ENCODE measurements at places on chromosomes 2 and 18.

DNA sequence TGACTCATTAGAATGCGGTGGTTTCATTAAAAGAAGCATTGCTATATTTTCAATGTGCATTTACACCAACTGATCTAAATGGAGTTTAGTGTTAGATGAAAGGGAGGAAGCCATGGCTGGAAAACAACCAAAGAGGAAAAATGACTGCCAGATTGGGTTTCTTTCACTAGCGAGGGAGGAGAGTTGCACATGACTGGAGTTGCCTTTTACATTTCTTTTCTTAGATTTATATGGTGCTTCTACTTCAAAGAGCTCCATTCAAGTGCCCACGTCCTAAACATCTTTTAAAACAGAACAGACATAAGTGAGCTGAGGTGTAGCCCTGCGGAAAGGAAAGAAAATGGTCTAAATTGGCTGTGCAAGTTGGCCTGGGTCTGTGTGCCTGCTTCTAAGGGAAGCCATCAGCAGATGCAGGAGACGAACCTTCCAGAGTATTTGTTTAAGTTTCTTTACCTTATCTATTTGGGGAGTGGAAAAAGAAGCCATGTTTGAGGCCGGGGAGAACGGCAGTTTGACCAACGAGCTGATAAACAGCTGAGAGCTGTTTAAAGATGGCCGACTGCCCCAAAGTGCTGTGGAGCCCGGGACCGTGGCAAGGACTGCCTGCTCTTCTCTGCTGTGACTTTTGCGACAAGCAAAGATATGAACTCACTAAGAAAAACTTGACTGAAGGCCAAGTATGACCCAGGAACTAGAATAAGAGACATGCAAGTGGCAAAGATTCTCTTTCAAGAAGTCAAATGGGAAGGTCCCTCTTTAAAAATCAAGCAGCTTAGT is 327.0 kb downstream of the ZNF516 start:
- DNase-seq: no peak

- DNase-seq: no peak
These were observed 5.4 kb downstream of the MARCHF4 start for GRCh38 chr2:216366777-216367471.

DNA sequence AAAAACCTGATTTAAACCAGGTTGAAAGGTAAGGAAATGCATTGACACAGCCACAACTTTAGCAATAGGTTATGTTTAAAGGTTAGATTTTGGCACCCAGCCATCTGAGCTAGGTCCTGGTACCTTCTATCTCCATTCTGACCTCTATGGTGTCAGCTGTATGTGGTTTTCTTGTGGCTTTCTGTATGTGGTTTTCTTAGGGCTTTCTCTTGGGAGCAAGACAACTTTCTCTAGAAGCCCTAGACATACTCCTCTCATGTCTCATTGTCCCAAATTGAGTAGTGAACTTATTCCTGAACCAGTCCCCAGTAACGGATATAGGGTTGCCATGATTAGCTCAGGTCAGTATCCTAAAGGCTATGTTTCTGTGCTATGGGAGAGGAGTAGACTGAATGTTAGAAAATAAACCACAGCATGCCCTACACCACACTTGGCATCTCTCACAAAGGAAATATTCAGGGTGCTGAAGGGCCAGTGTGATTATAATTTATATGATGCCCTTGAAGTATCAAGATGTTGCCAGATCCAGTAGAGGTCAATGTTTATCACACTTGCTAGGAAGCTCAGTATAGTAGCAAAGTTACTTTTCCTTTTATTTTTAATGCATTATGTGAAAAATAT is 176.1 kb downstream of the CAPN13 start:
- DNase-seq: no peak

DNA sequence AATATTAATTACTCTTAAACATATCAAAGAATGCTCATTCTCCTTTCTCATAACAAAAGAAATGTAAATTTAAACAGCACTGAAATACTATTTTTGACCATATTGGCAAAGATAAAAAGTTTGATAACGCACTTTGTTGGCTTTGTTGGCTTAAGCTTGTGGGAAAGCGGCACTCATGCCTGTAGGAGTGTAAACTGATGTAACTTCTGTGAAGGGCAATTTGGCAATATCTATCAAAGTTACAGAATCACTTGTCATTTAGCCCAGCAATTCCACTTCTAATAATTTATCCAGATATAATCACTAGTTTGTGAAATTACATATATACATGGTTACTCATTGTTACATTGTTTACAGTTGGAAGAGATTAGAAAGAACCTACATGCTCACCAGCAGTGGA is 311.8 kb upstream of the STON1 start:
- no peak for DNase-seq

DNA sequence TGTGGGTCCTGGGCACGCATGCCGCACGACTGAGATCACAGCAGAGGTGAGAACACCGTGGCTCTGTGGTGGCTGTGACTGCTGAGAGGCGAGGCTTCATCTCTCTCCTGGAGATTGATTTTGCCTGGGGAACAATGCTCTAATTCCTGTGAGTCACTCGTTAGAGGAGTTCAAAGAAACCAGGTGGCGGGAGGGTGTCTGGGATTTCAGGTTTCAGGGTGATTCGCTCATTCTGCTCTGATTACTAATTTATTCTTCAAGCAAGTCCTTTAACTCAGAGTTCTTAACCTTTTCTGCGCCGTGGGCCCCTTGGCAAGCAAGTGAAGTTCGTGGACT is 56.3 kb downstream of the GLI2 start:
- no peak for DNase-seq

GRCh38 chr2:206379266-206379665 is 64.1 kb upstream of the ADAM23 start:
- no peak for DNase-seq

DNA sequence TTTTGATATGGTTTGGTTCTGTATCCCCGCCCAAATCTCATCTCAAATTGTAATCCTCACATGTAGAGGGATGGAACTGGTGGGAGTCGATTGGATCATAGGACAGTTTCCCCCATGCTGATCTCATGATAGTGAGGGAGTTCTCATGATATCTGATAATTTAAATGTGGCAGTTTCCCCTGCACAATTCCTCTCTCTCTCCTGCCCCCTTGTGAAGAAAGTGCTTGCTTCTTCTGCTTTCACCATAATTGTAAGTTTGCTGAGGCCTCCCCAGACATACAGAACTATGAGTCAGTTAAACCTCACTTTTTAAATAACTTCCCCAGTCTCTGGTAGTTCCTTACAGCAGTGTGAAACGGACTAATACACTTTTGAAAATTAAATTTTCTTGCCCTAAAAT is 12.3 kb upstream of the KCNJ3 start:
- no peak for DNase-seq

GRCh38 chr2:112149866-112150435 is 11.8 kb downstream of the FBLN7 start:
- no peak for DNase-seq

DNA sequence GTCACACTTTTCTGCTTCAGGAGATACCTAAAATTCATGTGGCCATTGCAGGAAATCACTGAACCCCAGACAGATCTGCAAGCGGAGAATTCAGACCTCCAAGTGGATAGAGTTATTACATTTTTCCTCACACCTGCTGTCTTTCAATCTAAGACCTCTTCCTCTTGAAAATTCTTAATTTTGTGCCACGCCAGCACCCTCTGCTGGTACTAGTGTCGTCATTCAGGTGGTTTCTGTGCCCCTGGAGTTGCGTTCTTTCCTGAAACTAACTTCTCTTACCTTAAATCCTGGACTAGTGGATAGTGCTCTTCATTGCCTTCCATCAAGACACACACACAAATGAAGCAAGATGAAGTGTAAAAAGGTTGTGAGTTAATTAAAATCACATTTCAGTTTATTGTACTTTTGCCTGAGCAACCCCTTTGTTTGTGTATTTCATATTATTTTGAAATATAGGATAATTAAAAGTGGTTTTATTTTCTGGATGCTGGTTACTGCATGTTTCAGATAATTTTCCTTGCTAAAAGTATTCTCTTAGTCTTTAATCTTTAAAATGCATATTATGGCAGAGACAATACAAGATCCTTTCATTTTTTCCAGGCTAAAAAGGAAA is 1.6 kb upstream of the DNER start:
- DNase-seq: no peak

- no peak for DNase-seq
These were observed 94.8 kb upstream of the CXCR4 start for GRCh38 chr2:136212426-136213378.

DNA sequence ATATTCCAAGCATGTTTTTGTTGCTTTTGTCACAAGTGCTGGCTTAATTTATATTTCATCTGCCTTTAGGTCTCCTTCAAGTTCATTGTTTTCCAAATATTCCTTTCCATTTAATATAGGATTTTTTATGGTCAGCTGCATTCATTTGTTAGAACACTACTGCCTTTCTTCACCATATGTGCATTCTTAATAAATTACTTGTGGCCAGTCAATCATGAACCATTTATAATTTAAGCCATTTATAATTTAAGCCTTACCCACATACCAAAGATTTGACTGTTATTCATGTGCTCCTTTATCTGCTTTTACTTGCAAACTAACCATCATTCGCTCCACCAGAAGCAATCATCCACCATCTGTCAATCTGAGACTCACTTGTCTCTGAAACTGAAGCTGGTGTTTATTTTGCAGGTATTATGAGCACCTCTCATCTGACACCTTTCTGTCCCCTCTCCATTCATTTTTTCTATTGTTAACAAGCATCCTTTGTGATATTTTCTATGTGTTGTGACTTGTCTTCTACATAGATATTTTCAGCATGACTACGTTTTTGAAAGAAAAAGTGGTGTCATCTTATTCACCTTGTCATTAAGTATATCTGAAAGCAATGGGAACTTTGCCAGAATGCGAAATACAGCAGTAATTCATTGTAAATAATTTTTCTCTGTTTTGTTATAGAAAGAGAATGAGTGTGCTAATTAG is 786.8 kb downstream of the KCNJ3 start:
- no peak for DNase-seq

GRCh38 chr2:9646196-9647030 is 15.6 kb upstream of the YWHAQ start:
- DNase-seq: no peak

DNA sequence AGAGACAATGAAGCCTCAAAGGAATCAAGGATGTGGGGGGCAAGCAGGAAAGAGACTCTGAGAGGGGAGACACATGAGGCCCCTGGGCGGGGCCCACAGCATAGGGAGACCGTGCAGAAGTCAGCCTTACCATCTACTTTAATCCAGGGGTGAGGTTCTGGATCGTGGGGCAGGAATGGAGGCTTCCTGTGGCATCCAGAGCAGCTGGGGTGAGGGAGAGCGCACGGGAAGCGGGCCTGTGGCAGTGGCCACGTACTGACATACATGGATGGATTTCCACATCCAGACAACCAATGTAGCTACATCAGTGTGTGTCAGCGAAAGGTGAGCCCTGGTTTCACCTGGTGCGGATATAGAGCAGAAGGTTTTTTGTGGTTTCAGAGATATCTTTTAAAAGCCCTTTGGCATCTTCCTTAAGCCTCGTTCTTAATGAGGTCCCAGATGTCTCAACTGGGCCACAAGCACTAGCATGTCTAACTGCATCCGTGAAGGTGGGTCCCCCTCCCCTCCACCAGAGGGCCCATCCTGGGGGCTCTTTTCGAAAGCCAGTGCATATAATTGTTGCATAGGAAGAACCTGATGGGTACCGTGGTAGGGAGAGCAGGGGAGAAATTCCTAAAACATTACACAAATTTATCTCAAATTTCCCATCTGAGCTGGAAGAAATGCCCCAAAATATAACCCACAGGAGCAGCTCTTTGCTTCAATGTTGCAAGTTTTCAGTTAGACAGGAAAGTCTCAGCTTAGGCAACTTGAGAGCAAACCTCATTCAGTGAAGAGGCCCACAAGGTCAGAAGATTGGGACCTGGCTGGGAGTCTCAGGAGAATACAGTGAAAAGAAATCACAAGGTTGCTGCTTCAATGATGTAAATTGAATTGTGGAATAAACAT is 90.9 kb downstream of the SP3 start:
- no peak for DNase-seq

DNA sequence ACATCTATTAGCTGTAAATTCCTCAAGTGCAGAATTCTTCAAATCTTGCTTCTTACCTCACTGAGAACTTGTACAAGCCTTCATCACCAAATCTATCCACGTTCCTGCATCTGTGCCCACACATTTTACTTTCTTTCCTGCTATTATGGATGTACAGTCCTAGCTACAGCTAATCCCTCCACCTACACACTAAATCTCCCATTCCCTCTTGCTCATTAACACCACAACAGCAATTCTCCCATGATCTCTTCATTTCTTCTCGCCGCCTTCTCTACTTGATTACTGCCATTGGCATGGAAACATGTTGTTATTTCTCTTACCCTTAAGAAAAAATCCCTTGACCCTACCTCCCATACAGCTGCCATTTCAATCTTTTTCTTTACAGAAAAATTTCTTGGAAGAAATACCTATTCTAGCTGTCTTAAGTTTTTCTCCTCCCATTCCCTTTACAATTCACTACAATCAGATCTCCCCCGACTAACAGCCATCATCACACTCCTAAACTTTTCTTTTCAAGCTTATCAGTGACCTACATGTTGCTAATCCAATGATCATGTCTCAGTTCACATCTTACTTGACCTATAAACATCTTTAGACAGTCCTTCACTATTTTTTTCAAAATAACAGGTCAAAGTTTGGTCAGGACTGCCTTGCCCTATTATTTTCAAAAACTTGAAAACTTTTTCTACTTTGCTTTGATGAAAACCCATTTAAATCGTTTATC is 41.0 kb downstream of the ROCK2 start:
- DNase-seq: no peak

DNA sequence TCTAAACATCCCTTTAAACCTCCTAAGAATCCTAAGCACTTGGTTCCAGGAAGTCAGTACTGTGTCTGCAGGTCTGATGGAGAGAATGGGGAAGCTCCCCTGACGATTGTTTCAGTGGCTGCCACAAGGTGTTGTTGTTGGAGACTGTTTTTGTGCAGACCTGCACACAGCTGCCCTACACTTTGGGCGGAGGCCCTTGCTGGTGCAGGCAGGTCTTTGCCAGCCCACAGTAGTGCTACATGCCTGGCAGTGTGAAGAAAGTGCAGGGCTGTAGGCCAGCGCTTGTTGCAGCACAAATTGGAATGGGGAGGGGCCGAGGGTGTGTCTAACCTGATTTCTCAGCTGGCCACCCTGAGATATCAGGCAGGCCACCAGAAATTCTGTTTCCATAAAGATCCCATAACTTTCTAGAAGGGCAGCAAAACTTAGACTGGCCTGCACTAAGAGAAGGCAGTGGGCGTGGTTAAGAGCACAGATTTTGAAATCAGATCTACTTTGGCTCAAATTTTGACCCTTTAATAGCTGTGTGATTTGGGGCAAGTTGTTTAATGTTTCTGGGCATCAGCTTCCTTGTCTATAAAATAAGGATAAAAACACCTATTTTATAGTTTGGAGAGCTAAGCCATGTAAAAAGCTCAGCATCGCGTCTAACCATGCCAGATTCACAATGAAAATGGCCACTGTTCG is 83.7 kb upstream of the SLC1A4 start:
- no peak for DNase-seq

GRCh38 chr18:58947136-58947732 is 82.6 kb downstream of the ZNF532 start:
- no peak for DNase-seq
